ENCODE measurements at places on chromosomes 12 and 14.

DNA sequence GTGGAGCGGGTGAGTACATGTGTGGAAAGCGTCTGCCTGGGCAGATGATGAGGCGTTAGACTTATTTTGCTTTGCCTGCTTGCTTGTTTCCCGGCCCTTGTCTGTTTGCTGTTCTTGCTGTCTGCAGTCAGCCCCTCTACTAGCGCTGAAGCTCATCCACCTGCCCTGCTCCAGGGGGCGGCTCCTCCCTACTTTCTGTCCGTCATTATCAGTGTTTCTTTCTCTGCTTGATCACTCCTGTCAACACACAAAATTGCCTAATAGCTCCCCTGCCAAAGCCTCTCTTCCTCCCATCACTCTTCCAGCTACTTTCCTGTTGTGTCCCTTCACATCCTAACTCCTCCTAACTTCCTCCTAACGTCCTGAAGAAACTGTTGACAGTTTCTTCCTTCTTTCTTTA is 34.9 kb upstream of the GALNT8 start:
- no peak for DNase-seq

GRCh38 chr14:95857275-95857674 is 19.4 kb upstream of the TUNAR start:
- no peak for DNase-seq

GRCh38 chr12:20596061-20596460 is 99.1 kb upstream of the SLCO1C1 start:
- no peak for DNase-seq

DNA sequence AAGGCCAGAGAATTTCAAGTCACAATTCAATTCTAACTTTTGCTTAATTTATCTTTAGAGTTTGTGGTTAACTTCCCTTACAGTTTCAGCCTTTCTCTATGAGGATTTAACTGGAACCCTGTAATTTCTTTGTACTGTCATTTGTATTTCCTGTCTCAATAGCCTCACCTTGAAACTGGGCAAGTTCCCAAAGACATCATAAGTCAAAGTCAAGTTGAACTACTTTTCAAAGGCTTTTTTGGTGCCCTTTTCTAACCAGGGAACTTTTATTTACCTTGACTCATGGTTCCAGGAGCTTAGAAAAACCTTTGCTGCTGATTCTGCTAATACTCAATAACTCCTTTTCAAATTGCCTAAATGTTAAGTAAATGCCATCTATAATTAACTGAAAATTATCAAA is 200.8 kb upstream of the KRR1 start:
- no peak for DNase-seq

GRCh38 chr14:63435838-63436237 is 107.3 kb downstream of the PPP2R5E start:
- DNase-seq: no peak

DNA sequence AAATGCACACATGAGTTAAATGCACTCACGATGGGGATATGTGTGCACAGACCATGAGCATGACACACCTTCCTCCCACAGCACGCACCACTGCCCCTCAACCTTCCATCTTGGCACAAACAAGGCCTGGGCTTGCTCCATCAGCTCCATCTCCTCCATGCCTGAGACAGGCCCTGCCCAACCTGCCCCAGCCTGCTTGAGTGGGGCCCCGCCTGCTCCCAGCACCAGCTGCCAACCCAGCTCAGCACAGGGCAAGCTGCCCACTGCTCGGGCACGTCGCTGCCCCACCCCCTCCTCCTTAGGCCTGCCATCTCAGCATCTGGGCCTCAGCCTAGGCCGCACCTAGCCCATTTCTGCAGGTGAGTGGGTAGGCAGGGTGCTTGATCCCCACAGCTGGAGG is 27.6 kb upstream of the KRT78 start:
- no peak for DNase-seq

DNA sequence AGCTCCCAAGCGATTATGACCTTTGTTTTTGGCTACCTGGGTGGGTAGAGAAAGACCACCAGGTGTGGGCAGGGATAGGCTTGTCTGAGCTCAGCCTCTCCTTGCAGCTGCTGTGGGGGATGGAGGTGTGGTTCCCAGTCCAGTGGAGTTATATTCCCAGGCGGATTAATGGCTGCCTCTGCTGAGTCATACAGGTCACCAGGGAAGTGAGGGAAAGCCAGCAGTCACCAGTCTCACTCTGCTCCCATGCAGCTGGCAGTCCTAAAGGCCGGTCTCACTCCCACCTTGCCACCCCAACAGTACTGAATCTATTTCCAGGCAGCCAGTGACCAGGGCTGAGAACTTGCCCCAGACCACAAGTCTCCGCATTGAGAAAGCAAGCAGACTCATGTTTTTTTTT is 399.2 kb downstream of the VRK1 start:
- DNase-seq: no peak

All from activated T-helper 1 cell treated with anti-CD3 and anti-CD28 coated beads, Interleukin-2, amount 50 U/mL, for 16 hours (primary cell).